ENCODE measurements at places on chromosomes 7 and 10.
A peak's percentile ranks its signal among the peaks of the same experiment; 100 is the strongest.

DNA sequence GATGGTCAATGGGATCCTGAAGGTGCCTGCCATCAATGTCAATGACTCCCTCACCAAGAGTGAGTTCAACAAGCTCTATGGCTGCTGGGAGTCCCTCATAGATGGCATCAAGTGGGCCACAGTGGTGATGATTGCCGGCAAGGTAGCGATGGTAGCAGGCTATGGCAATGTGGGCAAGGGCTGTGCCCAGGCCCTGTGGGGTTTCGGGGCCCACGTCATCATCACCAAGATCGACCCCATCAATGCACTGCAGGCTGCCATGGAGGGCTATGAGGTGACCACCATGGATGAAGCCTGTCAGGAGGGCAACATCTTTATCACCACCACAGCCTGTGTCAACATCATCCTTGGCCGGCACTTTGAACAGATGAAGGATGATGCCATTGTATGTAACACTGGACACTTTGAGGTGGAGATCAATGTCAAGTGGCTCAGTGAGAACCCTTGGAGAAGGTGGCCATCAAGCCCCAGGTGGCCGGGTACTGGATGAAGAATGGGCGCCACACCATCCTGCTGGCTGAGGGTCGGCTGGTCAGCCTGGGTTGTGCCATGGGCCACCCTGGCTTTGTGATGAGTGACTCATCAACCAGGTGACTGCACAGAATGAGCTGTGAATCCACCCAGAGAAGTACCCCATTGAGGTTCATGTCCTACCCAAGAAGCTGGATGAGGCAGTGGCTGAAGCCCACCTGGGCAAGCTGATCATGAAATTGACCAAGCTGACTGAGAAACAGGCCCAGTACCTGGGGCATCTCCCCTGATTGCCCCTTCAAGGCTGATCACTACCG, 63.0 kb upstream of the ANTXRL start:
- no peak overlapping the region for H3K27ac ChIP-seq
- H3K4me1 ChIP-seq, result peaks cover 2% of the 10 kb centered on the region
- H3K27me3 ChIP-seq, result peaks cover 40% of the 10 kb centered on the region
- DNase-seq, result no peak
- H3K4me3 ChIP-seq, result no peak overlapping the region

DNA sequence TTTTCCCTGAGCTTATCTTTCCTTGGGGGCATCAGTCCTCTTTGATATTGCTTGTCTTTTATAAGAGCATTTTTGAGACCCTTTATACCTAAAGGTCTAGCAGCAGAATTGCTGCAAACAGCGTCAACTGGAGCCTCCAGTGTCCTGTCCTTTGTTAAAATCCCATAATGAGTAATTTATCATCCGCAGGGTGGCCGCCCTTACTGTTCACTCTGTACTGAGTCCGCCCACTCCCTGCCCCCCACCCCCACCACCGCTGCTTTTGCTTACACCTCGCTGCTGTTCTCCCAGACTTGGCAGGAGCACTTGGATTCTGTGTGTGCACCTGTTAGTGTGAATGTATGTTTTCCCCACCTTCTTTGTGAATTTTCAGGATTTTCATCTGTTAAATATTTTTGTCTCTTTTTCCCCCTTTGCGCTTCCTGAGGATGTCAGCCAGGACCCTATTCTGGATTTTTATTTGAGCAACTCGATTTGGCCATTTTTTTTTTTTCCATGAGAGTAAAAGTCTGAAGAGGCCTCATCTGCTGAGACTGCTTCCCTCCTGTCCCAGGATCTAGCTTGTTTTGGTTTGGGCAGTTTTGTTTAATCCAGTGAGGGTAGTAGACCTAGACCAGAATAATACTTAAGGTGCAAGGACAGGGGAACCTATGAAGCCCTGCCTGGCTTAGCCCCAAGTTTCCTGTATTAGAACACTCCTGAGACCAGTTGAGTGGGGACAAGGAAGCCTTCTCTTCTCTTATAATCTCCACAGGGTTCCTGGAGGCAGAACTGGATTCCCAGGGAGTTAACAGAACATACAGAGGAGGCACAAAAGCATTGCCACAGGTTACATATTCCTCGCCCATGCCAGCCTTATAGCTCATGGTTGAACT, 8.2 kb downstream of the AGFG2 start:
- peaks cover 8% of the 10 kb centered on the region for H3K4me1 ChIP-seq
- H3K36me3 ChIP-seq, result peaks cover 20% of the 10 kb centered on the region
- no peak overlapping the region for H3K4me3 ChIP-seq
- no peaks in the 10 kb centered on the region for H3K27me3 ChIP-seq
- peak overlapping the region; percentile 97 for H3K27ac ChIP-seq
- no peak for DNase-seq

DNA sequence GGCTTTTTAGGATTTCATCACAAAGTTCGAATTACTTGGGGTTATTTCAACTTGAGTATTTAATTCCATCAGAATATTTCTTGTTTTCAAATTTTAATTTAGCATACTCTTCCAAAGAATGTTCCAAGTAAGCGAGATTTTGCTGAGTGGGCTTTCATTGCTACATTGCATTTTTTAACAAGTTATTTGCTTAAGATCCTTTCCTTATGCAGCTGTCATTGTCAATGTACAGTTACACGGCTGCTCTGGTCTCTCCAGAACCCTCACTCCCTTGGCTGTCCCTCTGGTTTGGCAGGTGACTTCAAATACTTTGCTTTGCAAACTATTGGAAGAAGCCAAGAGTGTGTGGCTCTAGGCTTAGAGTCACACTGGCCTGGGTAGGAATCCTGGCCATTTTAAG, 80.0 kb downstream of the CFAP58 start:
- no peak for DNase-seq
- H3K4me1 ChIP-seq, result no peaks in the 10 kb centered on the region
- H3K4me3 ChIP-seq, result no peak overlapping the region
- H3K27me3 ChIP-seq, result no peaks in the 10 kb centered on the region
- H3K27ac ChIP-seq, result no peak overlapping the region

- no peak for DNase-seq
- no peak overlapping the region for H3K27ac ChIP-seq
- peaks cover 27% of the 10 kb centered on the region for H3K4me1 ChIP-seq
- no peaks in the 10 kb centered on the region for H3K27me3 ChIP-seq
- no peak overlapping the region for H3K4me3 ChIP-seq
- peaks cover 47% of the 10 kb centered on the region for H3K36me3 ChIP-seq
Measured at GRCh38 chr7:143392875-143393266, 11.7 kb downstream of the ZYX start.

GRCh38 chr10:29304264-29304994, 15.6 kb downstream of the LYZL1 start:
- H3K4me1 ChIP-seq, result no peaks in the 10 kb centered on the region
- DNase-seq, result peak; percentile 80
- H3K36me3 ChIP-seq, result no peaks in the 10 kb centered on the region
- H3K27ac ChIP-seq, result no peak overlapping the region
- H3K27me3 ChIP-seq, result peaks cover 4% of the 10 kb centered on the region
- H3K4me3 ChIP-seq, result no peak overlapping the region

- H3K36me3 ChIP-seq, result peaks cover 24% of the 10 kb centered on the region
- H3K27me3 ChIP-seq, result no peaks in the 10 kb centered on the region
- H3K4me1 ChIP-seq, result peaks cover 29% of the 10 kb centered on the region
Measured at GRCh38 chr10:124652701-124653100, 91.5 kb downstream of the FAM53B start.

DNA sequence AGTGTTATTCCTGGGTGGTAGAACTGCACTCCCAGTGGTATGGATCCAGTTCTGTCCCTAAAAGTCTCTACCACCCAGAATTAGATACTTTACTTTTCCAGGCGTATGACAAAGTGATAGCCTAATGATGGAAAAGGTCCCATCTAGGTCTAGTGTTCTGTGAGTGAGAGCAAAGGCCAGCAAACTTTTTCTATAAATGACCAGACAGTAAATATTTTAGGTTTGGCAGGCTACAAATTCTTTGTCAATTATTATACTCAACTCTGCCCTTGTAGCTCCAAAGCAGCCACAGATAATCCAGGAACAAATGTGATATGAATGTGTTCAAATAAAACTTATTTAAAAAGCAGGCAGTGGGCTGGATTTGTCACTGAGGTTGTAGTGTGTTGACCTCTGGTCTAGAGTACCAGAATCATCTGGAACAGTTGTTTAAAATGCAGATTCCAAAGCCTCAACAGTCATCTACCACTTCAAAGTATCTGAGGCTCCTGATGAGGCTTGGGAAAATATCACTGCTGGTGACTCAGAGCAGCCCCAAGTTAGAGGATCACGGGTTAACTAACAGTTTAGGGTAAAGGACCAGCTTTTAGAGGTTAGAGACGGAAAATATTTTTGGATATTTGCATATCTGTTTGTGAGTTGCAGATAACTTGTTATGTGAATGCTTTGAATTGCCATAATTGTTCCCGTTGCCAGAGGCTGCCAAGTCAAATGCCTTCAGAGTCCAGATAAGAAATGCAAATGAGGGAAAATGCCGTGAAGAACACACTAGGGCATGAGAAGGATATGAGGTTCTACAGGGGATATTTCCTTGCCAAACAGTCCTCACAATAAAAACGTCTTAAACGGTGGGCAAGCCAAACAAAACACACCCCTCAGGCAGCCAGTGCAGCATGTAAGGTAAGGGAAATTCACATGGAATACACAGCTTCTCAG, 19.4 kb downstream of the NRAP start:
- peak; percentile 78 for DNase-seq
- H3K36me3 ChIP-seq, result no peaks in the 10 kb centered on the region
- H3K4me1 ChIP-seq, result no peaks in the 10 kb centered on the region
- H3K27ac ChIP-seq, result no peak overlapping the region
- no peaks in the 10 kb centered on the region for H3K27me3 ChIP-seq
- no peak overlapping the region for H3K4me3 ChIP-seq

DNA sequence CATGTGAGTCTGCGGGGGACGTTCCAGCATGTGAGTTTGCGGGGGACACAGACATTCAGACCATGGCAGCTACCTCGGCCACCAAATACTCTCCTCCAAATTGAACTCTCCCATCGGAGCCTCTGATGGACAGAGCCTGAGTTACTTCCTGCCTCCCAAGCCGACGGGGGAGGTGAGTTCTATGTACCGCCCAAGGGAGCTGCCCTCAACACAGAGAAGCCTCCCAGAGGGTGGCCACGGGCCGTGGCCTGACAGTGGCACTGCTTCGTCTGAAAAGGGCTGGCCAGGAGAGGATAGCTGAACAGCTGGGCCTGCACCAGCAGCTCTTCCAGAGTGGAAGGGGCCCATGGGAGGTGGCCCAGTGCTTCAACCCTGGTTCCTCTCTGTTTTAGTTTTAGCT, 274.5 kb upstream of the PPP2R2D start:
- no peaks in the 10 kb centered on the region for H3K27me3 ChIP-seq
- no peaks in the 10 kb centered on the region for H3K36me3 ChIP-seq
- no peaks in the 10 kb centered on the region for H3K4me1 ChIP-seq

- peak; percentile 8 for DNase-seq
- no peaks in the 10 kb centered on the region for H3K36me3 ChIP-seq
- peak overlapping the region; percentile 15 for H3K27ac ChIP-seq
- H3K27me3 ChIP-seq, result no peaks in the 10 kb centered on the region
- no peak overlapping the region for H3K4me3 ChIP-seq
Measured at GRCh38 chr10:112961609-112962008, 11.6 kb downstream of the TCF7L2 start.

- H3K4me3 ChIP-seq, result no peak overlapping the region
- no peak overlapping the region for H3K27ac ChIP-seq
- no peak for DNase-seq
- H3K4me1 ChIP-seq, result peaks cover 6% of the 10 kb centered on the region
- no peaks in the 10 kb centered on the region for H3K36me3 ChIP-seq
Measured at GRCh38 chr7:155071916-155072571, 1.9 kb downstream of the HTR5A start.

DNA sequence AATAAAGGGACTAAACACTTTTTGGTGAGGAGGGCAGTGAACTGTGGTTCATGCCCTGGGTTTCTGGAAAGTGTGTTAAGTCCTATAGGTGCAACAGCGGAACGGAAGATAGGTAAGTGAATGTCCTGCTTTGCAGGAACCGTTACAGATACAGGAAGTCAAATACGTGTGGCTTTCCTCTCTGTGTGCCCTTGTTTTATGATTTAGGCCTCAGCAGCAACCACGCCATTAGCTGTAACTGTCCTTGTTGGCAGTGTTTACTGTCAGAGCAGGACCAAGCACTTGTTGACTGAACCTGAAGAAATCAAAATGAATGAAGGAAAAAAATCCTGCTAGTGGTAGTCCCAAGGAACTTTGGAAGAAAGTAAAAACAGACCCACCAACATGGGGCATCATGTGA, 150.3 kb downstream of the PIP4K2A start:
- H3K4me3 ChIP-seq, result no peak overlapping the region
- H3K36me3 ChIP-seq, result peaks cover 32% of the 10 kb centered on the region
- no peaks in the 10 kb centered on the region for H3K27me3 ChIP-seq
- peaks cover 8% of the 10 kb centered on the region for H3K4me1 ChIP-seq
- H3K27ac ChIP-seq, result no peak overlapping the region
- no peak for DNase-seq

DNA sequence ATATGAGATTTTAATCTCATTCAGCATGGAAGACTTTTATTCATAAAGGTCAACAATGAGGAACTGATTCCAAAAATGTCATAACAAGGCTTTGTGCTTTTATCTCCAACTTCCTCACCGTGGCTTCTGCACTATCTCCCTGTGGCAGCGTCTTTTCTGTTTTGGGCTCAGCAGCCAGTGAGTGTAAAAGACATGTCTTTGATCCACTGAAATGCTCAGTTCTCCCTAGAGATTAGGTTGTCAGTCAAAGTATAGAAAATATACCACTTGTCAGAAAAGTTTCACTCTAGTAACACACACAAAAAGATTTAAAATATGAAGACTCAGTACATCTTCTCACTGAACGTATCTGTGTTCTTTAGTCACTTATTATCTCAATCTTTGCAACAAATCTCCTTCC, 901.8 kb upstream of the ZWINT start:
- no peak for DNase-seq
- H3K27ac ChIP-seq, result no peak overlapping the region
- H3K4me3 ChIP-seq, result no peak overlapping the region
- H3K27me3 ChIP-seq, result no peaks in the 10 kb centered on the region
- H3K4me1 ChIP-seq, result no peaks in the 10 kb centered on the region

DNA sequence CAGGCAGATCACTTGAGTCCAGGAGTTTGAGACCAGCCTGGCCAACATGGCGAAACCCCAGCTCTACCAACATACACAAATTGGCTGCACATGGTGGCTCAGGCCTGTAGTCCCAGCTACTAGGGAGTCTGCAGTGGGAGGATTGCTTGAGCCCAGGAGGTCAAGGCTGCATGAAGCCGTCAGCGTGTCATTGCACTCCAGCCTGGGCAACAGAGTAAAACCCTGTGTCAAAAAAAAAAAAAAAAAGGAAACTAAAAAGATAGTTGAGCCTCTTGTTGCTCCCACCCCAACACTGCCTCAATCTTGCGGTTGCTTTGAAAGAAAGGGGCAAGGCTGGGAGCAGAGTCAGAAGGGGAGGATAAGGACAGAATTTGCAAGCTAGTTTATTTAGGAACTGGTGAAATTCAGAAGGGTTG, 69.9 kb downstream of the SYPL1 start:
- peaks cover 7% of the 10 kb centered on the region for H3K4me1 ChIP-seq
- H3K27me3 ChIP-seq, result peaks cover 29% of the 10 kb centered on the region
- no peak for DNase-seq
- no peaks in the 10 kb centered on the region for H3K36me3 ChIP-seq

GRCh38 chr7:106070201-106070551, 41.9 kb downstream of the SYPL1 start:
- peaks cover 10% of the 10 kb centered on the region for H3K4me1 ChIP-seq
- no peaks in the 10 kb centered on the region for H3K27me3 ChIP-seq
- H3K27ac ChIP-seq, result no peak overlapping the region
- H3K4me3 ChIP-seq, result no peak overlapping the region

Data from mesenchymal stem cell (in vitro differentiated cells and primary cell).